Activated T-cell treated with anti-CD3 and anti-CD28 coated beads for 48 hours (primary cell): ENCODE measurements at places on chromosomes 11 and 22.

- no peak for DNase-seq
Measured at GRCh38 chr11:116344601-116345000, 428.2 kb downstream of the BUD13 start.

DNA sequence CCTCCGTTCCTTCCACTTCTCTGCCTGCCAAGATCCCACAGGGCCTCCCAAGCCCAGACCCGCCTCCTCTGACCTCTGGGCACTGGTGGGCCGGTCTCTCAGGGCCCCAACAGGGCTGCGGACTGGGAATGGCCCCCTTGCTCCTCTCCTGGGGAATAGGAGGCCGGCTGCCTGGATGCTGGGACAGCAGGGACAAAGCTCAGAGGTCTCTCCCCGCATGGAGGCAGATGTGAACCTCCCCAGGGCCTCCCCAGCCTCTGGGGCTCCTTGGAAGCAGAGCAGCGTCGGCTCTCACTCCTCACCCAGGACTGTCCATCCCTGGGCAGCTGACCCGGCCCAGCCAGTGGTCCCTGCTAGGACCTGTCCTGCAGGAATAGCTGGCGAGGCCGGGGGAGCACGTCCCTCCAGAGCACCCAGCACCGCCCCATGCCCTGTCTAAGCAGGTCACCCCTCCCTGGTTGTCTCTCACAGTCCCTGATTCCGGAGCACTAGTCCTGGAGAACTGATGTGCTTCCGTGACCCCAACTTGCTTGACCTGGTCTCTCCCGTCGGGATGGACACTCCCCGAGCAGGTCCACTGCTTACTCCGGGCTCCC is 85.8 kb downstream of the RTL6 start:
- DNase-seq: no peak

- DNase-seq: no peak
Measured at GRCh38 chr22:46062232-46062615, 85.3 kb upstream of the WNT7B start.

DNA sequence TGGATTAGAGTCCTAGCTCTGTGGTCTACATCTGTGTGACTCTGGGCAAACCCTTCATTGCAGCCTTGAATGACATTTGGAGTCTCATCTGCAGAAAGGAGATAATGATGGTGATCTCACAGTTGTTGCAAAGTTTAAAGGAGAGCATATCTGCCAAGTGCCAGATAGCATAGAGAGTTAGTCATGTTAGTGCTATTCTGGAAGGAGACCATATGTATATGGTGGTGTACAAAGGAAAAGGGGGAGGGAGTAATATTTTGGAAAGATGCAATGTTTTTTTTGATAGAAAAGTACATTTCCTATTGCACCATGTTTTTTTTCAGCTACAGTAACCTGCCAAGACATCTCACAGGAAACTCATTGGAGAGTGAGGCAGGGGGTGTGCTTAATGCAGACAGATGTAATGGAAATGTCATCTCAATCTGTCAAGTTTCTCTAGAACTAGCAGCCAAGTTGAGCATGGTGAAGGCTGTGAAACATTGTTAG is 92.1 kb upstream of the NARS2 start:
- DNase-seq: no peak

DNA sequence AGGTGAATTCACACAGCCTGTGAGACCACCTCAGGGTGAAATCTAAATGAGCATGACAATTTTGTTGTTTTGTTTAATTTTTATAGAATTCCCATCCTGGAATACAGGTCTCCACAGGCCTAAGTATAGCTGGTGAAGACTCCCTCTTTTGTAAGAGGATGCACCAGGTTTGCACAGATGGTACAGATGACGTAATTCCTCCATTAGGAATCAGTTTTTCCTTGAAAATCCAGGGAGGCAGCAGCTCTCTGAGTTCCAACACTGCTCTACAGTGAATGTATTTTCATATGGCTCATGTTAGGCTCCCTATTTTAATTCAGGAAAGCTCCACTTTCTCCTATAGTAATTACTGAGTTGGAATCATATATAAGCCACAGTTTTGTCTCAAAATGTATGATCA is 47.2 kb downstream of the USP28 start:
- DNase-seq: no peak

GRCh38 chr11:79198203-79198897 is 242.5 kb downstream of the TENM4 start:
- DNase-seq: no peak

DNA sequence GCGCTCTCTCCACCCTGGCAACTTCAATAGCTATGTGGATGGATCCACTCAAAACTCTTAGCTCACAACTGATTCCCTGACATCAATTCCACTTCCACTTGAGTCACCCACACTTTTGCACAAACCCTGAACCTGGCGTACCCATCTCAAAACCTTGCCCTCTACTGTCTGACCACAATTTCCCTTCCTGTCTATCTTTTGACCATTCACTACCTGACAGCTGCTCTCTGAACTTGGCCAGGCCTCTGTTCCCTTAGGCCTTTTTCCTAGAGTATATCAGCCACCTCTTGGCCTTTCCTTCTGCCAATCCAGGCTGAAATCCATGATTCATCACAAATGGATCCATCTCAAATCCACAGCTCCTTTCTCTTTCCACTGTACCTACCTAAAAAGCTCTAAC is 106.0 kb downstream of the RPL27A start:
- no peak for DNase-seq

GRCh38 chr11:112624431-112624830 is 336.8 kb upstream of the NCAM1 start:
- DNase-seq: no peak

GRCh38 chr22:27668828-27669797 is 132.4 kb downstream of the MN1 start:
- no peak for DNase-seq
